Muscle of leg (tissue), 16 donors: ENCODE measurements at places on chromosomes 6 and 20. TPM values are rescaled to one million over a fixed set of nuclear protein-coding genes. Genes with fewer than 3 reads are reported as not detected.

Gene B3GALT4
- total RNA-seq, result 2.2 TPM

Gene KIF13A
- 38.1 TPM for total RNA-seq

Gene TP53TG5
- not detected for total RNA-seq

Gene MYLK4
- 7.6 TPM for total RNA-seq

Gene CPNE1
- total RNA-seq, result 45.6 TPM

Gene MUC21
- total RNA-seq, result not detected

Gene GINS1
- 5.2 TPM for total RNA-seq

Gene CCHCR1
- total RNA-seq, result 16.4 TPM

Gene PTPRT
- total RNA-seq, result 0.75 TPM

Gene MEI4
- under 0.01 TPM for total RNA-seq
